ENCODE measurements at places on chromosomes 7 and 10. TPM values are rescaled to one million over a fixed set of nuclear protein-coding genes. Genes with fewer than 3 reads are reported as not detected.

DNA sequence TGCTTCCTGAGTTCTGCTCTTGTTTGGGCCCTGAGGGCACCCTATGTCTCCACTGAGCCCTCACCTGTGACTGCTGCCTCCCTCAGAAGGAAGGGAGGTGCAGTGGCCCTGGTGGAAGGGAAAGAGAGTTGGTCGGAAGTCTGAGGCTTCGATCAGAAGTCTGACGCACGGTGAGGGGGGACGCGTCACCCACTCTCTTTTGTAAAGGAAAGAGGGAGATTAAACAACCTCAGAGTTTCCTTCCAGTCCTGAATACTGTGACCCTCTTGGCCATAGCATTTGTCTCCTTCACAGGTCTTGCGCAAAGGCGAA lies 31.4 kb upstream of the TRIM8 start:
- peaks cover 5% of the 10 kb centered on the region for H3K36me3 ChIP-seq
- peak overlapping the region; percentile 84 for H3K27ac ChIP-seq
- H3K27me3 ChIP-seq, result no peaks in the 10 kb centered on the region

DNA sequence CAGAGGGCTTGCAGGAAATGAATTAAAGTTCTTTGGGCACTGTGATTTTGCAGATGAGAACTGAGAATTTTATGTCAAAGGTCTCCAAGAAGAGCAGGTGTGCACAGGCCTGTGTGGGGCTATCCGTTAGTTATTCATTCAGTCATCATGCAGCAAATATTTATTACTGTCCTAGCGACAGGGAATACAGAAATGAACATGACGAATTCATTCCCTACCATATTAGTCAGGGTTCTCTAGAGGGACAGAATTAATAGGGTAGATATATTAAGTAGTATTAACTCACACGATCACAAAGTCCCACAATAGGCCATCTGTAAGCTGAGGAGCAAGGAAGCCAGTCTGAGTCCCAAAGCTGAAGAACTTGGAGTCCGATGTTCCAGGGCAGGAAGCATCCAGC lies 2.9 kb upstream of the MMP21 start:
- H3K27me3 ChIP-seq, result peaks cover 5% of the 10 kb centered on the region
- DNase-seq, result no peak
- no peaks in the 10 kb centered on the region for H3K36me3 ChIP-seq
- no peak overlapping the region for H3K4me3 ChIP-seq
- H3K27ac ChIP-seq, result no peak overlapping the region
- H3K4me1 ChIP-seq, result no peaks in the 10 kb centered on the region

GRCh38 chr7:34153656-34154270 lies 248.4 kb downstream of the BMPER start:
- no peaks in the 10 kb centered on the region for H3K4me1 ChIP-seq
- no peaks in the 10 kb centered on the region for H3K27me3 ChIP-seq
- no peaks in the 10 kb centered on the region for H3K36me3 ChIP-seq
- H3K27ac ChIP-seq, result no peak overlapping the region

GRCh38 chr7:157682946-157683746 lies 346.3 kb downstream of the DNAJB6 start:
- no peak overlapping the region for H3K27ac ChIP-seq
- H3K4me3 ChIP-seq, result no peak overlapping the region
- no peak for DNase-seq
- H3K36me3 ChIP-seq, result no peaks in the 10 kb centered on the region

GRCh38 chr7:149831741-149832219 lies 6.4 kb upstream of the ZNF862 start:
- no peaks in the 10 kb centered on the region for H3K4me1 ChIP-seq
- no peak overlapping the region for H3K4me3 ChIP-seq
- H3K27ac ChIP-seq, result no peak overlapping the region
- no peak for DNase-seq
- no peaks in the 10 kb centered on the region for H3K36me3 ChIP-seq

GRCh38 chr10:62083412-62084267 lies 182.1 kb downstream of the ARID5B start:
- peaks cover 77% of the 10 kb centered on the region for H3K4me1 ChIP-seq
- no peak for DNase-seq
- H3K27ac ChIP-seq, result peak overlapping the region; percentile 90
- H3K4me3 ChIP-seq, result peak overlapping the region; percentile 59
- H3K27me3 ChIP-seq, result no peaks in the 10 kb centered on the region

DNA sequence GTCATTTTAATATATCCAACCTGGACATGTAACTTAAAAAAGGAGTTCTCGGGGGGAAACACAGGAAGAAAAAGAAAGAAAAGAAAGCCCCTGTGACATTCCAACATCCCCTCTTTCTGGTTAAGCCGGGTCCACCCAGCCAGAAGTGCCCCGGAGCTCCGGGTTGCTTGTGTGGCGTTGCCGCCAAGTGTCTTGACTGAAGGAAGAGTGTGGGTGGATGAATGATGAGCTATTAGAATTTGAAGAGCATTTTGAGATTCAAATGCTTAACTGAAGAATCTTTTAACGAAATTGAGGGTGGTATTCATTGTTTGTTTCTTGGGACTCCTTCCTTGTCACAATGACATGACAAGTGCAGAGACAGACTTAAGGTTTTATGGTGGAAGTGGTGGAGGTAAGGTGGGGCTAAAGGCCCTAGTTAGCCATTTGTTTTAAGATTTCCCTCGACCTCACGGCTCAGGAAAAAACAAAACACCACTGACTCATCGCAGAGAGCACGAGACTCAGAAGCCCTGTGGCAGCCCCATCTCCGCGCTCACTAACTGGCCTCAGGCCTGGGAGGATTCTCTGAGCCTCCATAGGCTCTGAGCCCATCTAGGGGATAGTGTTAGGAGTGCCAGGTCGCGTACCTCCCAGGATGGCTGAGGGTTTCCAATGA lies 1.8 kb upstream of the GLI3 start:
- no peaks in the 10 kb centered on the region for H3K36me3 ChIP-seq
- peaks cover 70% of the 10 kb centered on the region for H3K27me3 ChIP-seq
- no peak for DNase-seq
- peaks cover 11% of the 10 kb centered on the region for H3K4me1 ChIP-seq
- H3K4me3 ChIP-seq, result peak overlapping the region; percentile 72

DNA sequence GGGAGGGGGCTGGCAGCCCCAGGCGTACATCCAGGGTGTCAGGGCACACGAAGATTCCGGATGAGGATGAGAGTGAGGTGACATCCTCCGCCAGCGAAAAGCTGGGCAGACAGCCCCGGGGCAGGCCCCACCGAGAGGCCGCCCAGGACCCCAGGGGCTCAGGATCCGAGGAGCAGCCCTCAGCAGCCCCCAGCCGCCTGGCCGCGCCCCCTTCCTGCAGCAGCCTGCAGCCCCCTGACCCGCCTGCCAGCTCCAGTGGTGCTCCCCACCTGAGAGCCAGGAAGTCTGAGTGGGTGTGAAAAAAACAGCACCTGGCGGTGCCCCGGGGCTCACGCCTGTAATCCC lies 3.2 kb downstream of the GJD4 start:
- no peak overlapping the region for H3K4me3 ChIP-seq
- no peak for DNase-seq
- H3K27me3 ChIP-seq, result peaks cover 35% of the 10 kb centered on the region
- peaks cover 6% of the 10 kb centered on the region for H3K4me1 ChIP-seq
- no peak overlapping the region for H3K27ac ChIP-seq

Gene CFAP58
- total RNA-seq, result 0.27 TPM

- peaks cover 3% of the 10 kb centered on the region for H3K36me3 ChIP-seq
- peaks cover 21% of the 10 kb centered on the region for H3K27me3 ChIP-seq
- H3K4me3 ChIP-seq, result peak overlapping the region; percentile 75
- H3K4me1 ChIP-seq, result peaks cover 32% of the 10 kb centered on the region
Measured at GRCh38 chr10:79070606-79071395, 2.0 kb downstream of the ZMIZ1 start.

Gene ADIRF
- not detected for total RNA-seq

Gene RET
- total RNA-seq, result 0.10 TPM

Gene TACR2
- total RNA-seq, result not detected

GRCh38 chr7:112421666-112422486 lies 28.4 kb upstream of the IFRD1 start:
- peaks cover 30% of the 10 kb centered on the region for H3K4me1 ChIP-seq
- H3K36me3 ChIP-seq, result peaks cover 2% of the 10 kb centered on the region
- peak; percentile 19 for DNase-seq
- peak overlapping the region; percentile 58 for H3K27ac ChIP-seq

- H3K4me1 ChIP-seq, result peaks cover 18% of the 10 kb centered on the region
- H3K4me3 ChIP-seq, result no peak overlapping the region
- H3K36me3 ChIP-seq, result peaks cover 12% of the 10 kb centered on the region
- H3K27me3 ChIP-seq, result no peaks in the 10 kb centered on the region
- H3K27ac ChIP-seq, result no peak overlapping the region
- no peak for DNase-seq
Measured at GRCh38 chr10:44955413-44956070, 4.1 kb upstream of the RASSF4 start.

- H3K4me3 ChIP-seq, result no peak overlapping the region
- peaks cover 5% of the 10 kb centered on the region for H3K27me3 ChIP-seq
- peaks cover 2% of the 10 kb centered on the region for H3K4me1 ChIP-seq
- H3K27ac ChIP-seq, result no peak overlapping the region
Measured at GRCh38 chr10:89846281-89846630, 144.9 kb downstream of the KIF20B start.

GRCh38 chr10:76778914-76779795 lies 858.5 kb downstream of the KCNMA1 start:
- no peak for DNase-seq
- no peak overlapping the region for H3K27ac ChIP-seq
- no peak overlapping the region for H3K4me3 ChIP-seq

- H3K4me1 ChIP-seq, result peaks cover 56% of the 10 kb centered on the region
- no peak for DNase-seq
- H3K36me3 ChIP-seq, result peaks cover 2% of the 10 kb centered on the region
- no peak overlapping the region for H3K4me3 ChIP-seq
Measured at GRCh38 chr7:101167645-101168411, 2.5 kb upstream of the VGF start.

Gene OR2A1
- 0.06 TPM for total RNA-seq

GRCh38 chr10:34726862-34727261 lies 88.2 kb downstream of the PARD3 start:
- no peaks in the 10 kb centered on the region for H3K36me3 ChIP-seq
- H3K4me1 ChIP-seq, result no peaks in the 10 kb centered on the region
- DNase-seq, result no peak
- H3K27ac ChIP-seq, result no peak overlapping the region
- peaks cover 4% of the 10 kb centered on the region for H3K27me3 ChIP-seq
- no peak overlapping the region for H3K4me3 ChIP-seq

DNA sequence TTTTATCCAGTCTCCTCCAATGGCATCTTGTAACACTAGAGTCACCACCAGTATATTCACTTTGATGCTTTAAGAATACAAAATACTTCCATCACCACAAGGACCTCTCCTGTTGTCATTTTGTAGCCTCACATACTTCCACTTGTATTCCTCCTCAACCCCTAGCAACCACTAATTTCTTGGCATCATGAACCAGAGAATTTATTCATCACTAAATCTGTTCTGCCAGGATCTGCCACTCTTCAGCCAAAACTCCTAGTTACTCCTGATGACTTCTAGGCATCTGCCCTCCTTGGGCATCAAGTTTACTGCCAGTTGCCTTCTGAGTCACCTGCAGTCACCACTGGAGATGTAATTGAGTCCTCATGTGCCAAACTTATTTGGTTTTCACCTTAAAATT lies 906.8 kb downstream of the CNTNAP2 start:
- H3K4me1 ChIP-seq, result no peaks in the 10 kb centered on the region
- H3K36me3 ChIP-seq, result no peaks in the 10 kb centered on the region
- no peaks in the 10 kb centered on the region for H3K27me3 ChIP-seq
- no peak overlapping the region for H3K27ac ChIP-seq
- DNase-seq, result no peak

GRCh38 chr10:126349676-126350075 lies 38.6 kb downstream of the ADAM12 start:
- no peak overlapping the region for H3K4me3 ChIP-seq
- H3K27me3 ChIP-seq, result no peaks in the 10 kb centered on the region
- no peak for DNase-seq
- H3K36me3 ChIP-seq, result no peaks in the 10 kb centered on the region

Gene NEURL1
- total RNA-seq, result 1.1 TPM

DNA sequence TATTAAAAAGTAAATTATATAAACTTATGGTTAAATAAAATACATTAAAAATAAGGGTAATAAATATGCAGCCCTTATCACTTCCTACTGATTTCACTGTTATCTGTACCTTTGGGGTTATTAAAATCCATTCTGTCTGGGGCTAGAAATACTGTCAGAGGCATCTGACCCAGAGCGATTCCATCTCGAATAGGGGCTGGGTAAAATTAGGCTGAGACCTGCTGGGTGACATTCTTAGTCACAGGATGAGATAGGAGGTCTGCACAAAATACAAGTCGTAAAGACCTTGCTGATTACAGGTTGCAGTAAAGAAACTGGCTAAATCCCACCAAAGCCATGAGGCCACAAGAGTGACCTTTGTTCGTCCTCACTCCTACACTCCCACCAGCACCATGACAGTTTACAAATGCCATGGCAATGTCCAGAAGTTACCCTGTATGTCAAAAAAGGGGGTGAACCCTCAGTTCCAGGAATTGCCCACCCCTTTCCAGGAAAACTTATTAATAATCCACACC lies 77.6 kb downstream of the COBL start:
- H3K27me3 ChIP-seq, result no peaks in the 10 kb centered on the region
- H3K4me1 ChIP-seq, result no peaks in the 10 kb centered on the region
- DNase-seq, result no peak
- no peaks in the 10 kb centered on the region for H3K36me3 ChIP-seq
- no peak overlapping the region for H3K27ac ChIP-seq

- no peak overlapping the region for H3K4me3 ChIP-seq
- DNase-seq, result no peak
- no peaks in the 10 kb centered on the region for H3K27me3 ChIP-seq
- H3K4me1 ChIP-seq, result peaks cover 12% of the 10 kb centered on the region
Measured at GRCh38 chr10:4151466-4151865, 366.5 kb upstream of the KLF6 start.

GRCh38 chr7:81515009-81515408 lies 254.8 kb downstream of the HGF start:
- no peak for DNase-seq
- H3K4me1 ChIP-seq, result no peaks in the 10 kb centered on the region
- H3K36me3 ChIP-seq, result no peaks in the 10 kb centered on the region
- H3K4me3 ChIP-seq, result no peak overlapping the region

GRCh38 chr7:157574914-157575586 lies 238.2 kb downstream of the DNAJB6 start:
- H3K27me3 ChIP-seq, result peaks cover 12% of the 10 kb centered on the region
- peaks cover 26% of the 10 kb centered on the region for H3K4me1 ChIP-seq
- no peak overlapping the region for H3K27ac ChIP-seq
- no peak for DNase-seq
- H3K4me3 ChIP-seq, result no peak overlapping the region

GRCh38 chr10:89985446-89985845 lies 284.1 kb downstream of the KIF20B start:
- no peaks in the 10 kb centered on the region for H3K36me3 ChIP-seq
- H3K4me3 ChIP-seq, result no peak overlapping the region
- no peak overlapping the region for H3K27ac ChIP-seq
- no peaks in the 10 kb centered on the region for H3K4me1 ChIP-seq
- DNase-seq, result no peak

Gene FANK1
- total RNA-seq, result 0.35 TPM

Gene LRRC4
- not detected for total RNA-seq

All from activated CD4-positive, alpha-beta T cell treated with anti-CD3 and anti-CD28 coated beads, Interleukin-2, amount 10 ng/mL, durations not matched to agents 7 days and 5 days (primary cell).